CD4-positive, alpha-beta T cell treated with Interleukin-6 for 4 hours (primary cell): ENCODE measurements at places on chromosomes 6 and 20.

DNA sequence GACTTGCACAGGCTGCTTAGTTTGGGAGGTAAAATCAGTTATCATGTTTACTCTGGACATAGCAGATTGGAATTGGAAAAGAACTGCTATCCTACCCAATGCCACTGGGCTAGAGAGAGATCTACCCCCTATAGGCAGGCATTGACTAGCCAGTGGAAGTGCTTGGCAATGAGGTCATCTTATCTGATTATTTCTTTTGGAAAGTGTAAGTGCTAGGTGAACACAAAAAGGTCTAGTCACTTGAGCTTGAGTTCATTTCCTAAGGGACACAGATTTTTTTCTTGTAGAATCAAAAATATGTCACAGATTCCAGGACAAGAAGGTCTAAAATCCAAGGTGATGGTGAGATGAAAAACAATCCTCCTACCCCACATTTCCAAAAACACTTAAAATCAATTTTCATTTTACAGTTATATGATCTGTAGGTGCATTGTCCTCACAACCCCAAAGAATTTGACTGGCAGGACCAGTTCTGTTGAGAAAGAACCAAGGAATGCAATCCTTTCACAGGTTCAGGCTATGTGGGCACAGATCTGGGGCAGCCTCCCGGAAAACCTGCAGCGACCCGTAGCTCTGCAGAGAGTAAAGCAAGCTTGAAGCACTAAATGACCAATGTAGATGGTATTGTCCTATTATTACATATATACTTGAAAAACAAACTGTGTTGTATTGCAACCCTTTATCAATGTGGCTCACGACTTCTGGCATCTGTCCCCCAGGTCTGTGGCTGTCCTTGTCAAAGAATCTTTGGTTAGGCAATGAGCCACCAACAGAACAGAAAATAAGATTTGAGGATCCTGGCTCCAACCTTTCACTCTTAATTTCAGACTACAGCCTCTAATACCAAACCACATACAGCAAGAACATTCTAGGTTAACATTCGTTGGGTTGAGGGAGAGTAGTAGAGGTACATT is 67.3 kb upstream of the ADTRP start:
- DNase-seq: no peak

DNA sequence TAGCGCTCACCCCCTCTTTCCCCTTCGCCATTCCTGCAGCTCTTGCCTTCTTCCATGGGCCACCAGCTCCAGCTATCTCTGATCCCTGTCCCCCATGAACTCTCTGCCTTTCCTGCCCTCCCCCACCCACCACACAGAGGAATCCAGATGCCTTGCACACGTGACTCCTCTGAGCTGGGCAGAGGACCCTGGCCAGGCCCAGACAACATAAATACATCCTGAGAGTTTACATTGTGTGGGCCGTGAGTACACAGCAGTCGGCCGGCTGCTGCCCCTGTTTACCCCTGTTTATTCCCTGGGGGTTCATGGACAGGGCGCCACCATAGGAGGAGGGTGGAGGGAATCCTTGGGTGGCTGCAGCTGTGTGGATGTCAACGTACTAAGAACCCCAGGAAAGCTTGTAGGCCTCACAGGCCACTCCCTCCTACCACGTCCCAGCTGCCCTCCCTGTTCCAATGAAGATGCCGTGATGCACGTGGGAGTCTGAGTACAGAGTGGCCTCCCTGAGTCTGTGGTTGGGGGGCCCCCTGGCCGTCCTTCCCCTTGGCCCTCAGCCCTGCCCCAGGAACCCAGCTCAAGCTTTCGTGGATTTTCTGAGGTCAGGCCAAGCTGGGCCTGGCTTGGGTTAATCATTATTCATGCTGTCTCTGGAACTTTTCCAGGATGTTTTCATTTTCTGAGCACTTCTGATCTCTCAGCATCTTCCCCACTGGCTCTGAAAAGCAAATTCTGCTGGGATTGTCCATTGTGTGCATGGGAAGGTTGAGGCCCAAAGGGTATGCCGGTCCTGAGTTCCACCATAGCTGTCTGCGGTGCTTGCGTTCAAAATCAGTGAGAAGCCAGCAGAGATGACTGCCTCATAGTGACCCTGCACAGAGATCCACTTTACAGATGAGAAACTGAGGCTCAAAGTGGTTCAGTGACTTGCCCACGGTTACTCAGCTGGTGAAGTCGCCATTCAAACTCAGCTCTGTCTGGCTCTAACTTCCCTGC is 136.3 kb downstream of the MRPL14 start:
- no peak for DNase-seq

GRCh38 chr6:169163411-169163901 is 90.2 kb downstream of the THBS2 start:
- DNase-seq: no peak

DNA sequence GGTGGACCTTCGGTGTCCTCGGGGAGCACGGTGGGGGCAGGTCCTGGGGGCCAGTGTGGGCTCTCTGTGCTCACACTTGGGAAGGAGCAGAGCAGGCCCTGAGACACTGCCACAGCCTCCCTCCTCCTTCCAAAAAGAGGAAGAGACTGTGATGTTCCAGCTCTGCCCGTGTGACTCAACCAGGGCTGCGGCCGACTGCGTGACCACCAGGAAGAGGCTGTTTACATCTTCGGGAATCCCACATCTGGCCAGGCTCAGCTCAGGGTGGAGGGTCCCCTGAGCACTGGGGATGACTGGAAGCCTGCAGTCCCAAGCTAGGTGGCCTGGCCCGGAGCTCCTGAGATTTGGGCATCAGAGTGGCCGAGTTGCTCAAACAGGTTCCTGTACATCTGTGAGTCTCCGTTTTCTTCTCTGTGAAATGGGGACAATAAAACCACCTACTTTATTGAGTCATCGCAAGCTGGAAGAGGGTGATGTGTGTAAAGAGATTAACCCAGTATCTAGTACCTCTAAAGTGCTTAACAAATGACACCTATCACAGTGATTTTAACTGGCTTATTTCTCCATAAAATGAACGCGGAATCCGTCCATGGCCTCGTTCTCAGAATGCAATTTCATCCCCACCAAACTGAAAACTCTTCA is 242.1 kb downstream of the DLL1 start:
- no peak for DNase-seq

- no peak for DNase-seq
Observed at GRCh38 chr6:2554651-2555260, 196.0 kb downstream of the MYLK4 start.

DNA sequence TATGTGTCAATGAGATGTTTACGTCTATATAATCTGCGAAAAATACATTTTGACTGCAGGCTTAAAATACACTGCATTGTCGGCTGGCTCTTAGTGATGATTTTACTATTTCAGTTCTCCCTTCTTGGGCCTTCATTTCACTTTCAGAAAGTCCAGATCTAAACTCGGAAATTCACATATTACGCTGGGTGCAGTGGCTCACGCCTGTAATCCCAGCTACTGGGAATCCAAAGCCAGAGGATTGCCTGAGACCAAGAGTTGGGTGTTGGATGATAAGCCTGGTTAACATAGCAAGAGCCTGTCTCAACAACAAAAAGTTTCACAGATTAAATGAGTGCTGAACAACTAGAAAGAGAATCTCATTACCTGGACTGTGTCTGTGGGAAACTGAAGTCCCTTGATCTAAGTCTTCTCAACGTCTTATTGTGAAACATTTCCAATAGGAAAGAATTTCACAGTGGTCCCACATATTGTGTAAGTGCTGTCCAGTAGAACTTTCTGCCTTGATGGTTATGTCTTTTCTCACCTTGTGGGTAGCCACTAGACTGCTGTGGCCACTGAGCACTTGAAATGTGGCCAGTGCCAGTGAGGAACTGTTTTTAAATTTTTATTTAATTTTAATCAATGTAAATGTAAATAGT is 1.9 kb downstream of the GINM1 start:
- DNase-seq: no peak

DNA sequence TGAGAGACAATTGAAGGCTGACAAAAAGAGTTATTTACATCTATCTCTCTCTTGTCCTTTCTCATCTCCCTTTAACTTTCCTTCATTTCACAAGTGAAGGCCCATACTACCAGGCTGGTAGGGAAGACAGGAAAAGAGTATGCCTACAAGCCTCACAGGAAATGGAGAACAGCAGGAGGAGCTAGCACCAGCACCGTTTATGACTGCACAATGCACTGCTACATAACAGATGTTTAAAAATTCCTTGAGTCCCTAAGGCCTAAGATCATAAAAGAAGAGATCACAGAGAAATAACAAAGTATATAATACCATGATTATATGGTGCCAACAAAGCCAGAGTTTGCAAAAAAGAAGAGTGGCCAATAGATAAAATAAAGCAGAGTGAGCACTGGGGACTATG is 194.8 kb downstream of the UNC5CL start:
- DNase-seq: no peak

DNA sequence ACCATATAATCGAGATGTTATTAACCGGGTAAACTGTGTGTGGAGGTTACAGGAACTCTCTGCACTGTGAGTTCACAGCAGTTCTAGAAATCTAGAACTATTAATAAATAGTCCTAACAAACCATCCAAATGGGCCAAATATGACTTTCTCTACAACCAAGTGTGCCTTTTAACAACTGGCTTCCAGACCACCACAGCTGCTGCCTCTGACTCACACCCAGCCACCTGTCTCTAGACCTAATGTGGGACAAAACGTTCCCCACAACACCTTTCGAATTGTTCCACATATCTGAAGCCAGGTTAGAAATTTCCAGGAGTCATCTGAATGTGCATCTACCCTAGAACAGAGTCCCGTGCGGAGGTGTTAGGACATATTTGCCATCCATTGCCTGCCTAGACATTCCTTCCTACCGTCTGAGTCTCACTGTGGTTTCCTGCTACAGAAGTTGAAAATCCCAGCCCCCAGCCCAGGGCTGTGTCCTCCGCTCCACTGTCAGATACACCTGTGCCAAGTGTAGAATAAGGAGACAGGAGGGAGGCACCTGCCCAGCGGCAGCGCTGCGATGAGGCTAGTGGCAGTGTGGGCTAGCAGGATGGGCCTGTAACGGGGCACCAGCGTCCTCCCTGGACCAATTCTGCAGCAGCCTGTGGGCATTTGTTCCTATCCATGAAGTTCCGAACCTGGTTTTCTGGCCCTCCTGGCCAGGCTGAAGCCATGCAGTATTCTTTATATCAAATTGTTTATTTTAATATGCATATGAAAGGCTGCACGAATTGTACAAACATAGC is 28.5 kb upstream of the MAP3K4 start:
- no peak for DNase-seq

DNA sequence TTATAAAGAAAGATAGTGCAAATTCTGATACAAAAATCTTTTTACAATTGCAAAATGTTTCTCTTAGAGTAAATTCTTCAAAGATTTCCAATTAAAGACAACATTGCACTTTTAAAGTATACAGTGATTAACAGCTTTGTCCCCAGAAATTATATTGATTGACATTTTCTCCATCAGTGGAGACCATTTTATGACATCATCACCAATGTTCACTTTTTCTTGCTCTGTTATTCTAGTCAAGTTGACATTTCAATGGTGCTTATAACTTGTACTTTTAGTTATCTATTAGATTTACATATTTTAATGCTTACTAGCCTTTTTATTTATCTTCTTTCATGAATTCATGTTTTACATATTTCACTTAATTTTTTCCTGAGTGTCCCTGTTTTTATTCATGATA is 524.8 kb downstream of the HAO1 start:
- DNase-seq: no peak

DNA sequence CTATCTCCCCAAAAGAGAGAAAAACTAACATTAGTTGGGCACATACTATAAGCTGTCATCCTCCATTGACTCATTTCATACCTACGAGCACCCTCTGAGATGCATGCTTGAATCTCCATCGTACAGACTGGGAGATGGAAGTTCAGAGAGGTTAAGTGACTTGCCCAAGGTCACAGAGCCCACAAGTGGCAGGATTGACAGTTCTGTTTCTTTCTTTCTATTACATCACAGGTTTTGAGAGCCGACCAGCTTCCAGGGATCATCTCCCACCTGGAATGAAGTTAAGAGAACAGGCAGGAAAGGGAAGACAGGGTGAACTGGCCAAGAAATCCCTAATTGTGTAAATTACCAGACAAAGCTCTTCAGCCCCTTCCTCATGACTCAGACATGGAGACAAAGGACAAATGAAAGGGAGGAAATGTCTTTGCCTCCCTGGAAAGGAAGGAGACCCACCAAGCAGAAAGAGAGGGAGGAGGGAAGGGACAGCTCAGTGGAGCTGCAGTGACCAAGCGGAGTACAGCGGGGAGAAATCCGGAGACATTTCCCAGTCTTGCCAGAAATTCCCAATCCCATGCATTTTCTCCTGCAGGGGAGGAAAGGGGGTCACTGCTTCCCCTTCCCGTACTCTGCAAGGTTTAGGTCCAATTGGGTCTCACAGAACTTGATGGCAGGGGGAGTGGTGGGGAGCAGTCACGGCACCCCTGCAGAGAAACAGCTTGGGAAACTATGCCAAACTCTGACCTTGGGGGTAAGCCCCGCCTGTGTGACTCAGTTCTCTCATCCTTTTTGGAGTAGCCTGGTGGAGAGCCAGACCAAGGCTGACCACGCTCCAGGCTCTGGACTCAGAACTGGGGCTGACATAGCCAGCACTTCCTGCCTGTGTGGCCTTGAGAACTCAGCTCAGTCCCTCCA is 154.3 kb downstream of the ANKRD60 start:
- no peak for DNase-seq

GRCh38 chr20:13105039-13105438 is 96.3 kb downstream of the SPTLC3 start:
- DNase-seq: no peak

GRCh38 chr6:79869184-79869583 is 78.2 kb downstream of the ELOVL4 start:
- no peak for DNase-seq

GRCh38 chr6:31687321-31687720 is 6.5 kb upstream of the LY6G5C start:
- DNase-seq: no peak

DNA sequence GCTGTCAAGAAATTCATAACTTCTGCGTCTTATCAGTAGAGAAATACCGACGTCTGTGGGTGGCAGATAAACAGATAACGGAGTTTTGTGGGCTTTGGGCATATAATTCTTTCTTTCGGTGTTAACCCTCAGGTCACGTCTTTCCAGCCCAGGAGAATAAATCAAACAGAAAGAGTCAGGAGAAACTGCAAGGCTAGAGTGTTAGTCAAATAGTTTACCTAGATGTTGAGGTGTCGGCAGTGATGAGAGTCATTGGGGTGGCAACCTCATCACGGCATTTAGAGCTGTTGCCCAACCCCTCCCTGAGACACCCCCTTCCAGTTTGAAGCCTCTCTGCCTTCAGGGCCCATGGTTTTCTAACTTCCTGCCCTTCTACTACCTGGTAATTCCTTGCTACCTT is 49.5 kb downstream of the ADTRP start:
- peak; percentile 75 for DNase-seq

DNA sequence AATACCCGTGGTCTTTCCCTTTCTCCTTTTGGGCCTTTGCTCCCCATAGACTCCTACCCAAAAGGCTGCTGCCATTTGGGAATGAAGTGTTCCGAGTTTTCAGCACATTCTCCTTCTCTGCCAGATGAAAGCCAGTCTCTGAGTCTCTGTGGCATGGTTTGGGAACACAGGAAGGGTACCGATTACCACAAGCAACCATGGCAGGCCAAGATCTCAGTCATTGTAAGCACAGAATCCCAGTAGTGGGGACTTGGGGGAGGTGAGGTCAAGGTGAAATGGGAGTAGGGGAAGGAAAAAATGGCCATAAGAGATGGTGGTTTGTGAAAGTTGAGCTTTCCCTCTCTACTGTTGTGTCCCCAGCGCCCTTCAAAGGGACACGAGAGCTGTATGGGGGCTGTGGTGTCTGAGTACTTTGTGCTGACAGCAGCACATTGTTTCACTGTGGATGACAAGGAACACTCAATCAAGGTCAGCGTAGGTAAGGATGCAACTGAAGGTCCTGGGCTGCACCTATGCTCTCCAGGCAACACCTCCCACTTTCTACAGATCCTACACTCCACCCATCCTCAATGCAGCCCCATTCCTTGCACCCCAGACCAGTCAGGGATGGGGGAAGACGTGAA is 4.1 kb downstream of the CFB start:
- no peak for DNase-seq

- DNase-seq: no peak
Observed at GRCh38 chr6:131257104-131257503, 121.8 kb downstream of the AKAP7 start.
